ENCODE measurements at places on chromosomes 16 and 17.
A peak's percentile ranks its signal among the peaks of the same experiment; 100 is the strongest.

GRCh38 chr16:4610011-4611005 lies 4.4 kb downstream of the UBALD1 start:
- no peak for DNase-seq

DNA sequence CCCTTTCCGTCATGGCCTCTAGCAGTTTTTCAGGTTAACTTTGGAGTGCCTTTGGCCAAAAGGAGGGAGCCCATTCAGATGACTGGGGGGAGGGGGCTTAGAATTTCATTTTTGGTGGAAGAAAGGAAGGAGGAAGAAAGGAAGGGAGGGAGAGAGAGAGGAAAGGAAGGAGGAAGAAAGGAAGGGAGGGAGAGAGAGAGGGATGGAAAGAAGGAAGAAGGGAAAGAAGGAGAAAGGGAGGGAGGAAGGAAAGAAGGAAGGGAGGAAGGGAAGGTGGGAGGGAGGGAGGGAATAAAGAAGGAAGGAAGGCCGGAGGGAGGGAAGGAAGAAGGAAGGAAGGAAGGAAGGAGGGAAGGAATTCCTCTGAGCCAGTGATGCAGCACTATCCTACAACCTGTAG lies 25.7 kb downstream of the MMP15 start:
- DNase-seq: no peak

DNA sequence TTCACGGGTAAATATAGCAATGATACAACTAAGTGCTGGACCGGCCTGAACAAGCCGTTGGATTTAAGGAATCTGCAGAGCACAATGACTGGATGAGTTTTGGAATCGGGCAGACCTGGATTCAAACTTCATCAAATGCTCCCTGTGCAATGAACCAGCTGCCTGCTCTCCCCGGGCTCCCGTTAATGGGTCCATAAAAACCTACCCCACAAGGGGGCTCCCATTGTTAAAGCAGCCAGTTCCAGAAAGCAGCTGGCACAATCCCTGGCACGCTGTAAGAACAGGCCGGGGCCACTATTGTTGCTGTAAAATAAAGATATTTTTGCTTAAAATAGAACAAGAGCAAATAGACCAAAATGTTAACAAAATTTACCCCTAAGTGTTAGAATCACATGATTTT lies 131.9 kb downstream of the C16orf95 start:
- no peak for DNase-seq

DNA sequence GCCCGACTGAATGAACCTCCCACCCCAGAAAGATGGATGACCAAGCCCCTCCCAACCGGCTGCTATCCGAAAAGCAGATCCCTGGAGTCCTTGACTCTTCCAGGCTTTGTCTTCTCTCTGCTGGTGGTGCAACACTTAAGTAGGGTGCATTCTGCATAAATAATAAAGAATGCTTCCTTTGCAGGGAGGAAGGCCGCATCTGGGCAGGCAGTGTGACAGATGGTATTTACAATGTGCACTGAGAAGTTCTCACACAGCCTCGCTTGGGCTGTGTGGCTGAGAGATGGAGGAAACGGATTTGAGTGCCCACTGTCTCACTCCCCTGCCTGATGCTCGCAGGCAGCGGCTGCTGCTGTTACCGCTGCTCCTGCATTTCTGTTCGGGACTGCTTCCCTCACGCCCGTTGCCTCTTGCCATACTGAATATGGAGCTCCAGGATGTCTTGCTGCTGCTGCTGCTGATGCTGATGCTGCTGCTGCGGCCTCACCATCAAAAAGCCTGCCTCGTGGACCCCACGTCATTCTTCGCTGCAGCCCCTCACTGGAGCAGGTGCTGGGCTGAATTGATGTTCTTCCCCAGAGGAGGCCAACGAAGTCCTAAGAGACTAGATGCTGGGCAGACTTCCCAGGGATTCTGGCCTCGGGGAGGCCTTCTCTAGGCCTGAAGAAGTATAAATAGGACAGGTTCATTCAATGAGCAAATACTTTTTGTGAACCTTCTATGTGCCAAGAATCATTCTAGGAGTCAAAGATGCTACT lies 7.1 kb upstream of the RHBDL3 start:
- no peak for DNase-seq

- DNase-seq: peak; percentile 3
These were observed 21.9 kb downstream of the KIF2B start for GRCh38 chr17:53844491-53845107.

- DNase-seq: no peak
These were observed 113.9 kb downstream of the VPS53 start for GRCh38 chr17:600576-601243.

DNA sequence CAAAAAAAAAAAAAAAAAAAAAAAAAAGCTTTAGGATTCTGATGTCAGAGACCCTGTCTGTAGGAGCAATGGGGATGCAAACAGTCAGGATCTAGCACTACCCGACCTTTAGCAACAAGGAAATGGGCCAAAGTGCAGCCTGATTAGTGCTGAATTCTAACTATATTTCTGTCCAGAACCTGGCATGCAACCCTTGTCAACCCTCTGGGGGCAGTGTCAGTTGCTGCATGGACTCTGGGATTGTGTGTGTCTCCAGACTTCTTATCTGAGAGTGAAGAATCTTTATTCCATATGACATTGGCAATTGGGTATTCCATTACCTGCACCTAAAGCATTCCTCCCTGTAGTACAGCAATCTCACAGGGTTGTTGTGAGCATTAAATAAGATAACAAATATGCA lies 120.3 kb upstream of the CRHR1 start:
- no peak for DNase-seq

- no peak for DNase-seq
These were observed 22.8 kb downstream of the PRKCB start for GRCh38 chr16:23858542-23858941.

DNA sequence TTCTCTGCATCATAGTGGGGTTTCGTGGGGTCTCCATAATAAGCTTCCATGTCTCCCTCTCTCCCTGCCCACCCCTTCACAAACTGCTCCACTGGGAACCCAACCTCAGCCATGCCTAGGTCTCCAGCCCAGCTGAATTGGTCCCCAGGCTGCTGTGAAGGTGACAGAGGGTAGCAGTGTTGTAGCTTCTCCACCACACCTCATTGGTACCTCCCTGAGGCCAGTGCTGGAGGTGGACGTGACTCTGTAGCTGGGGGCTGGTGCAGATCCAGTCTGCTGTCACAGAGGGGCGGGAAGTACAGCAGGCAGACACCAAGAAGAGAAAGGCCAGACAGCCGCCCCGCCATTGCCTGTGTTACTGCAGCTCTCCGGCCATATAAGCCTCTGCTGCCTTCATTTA lies 82.1 kb downstream of the OR1D5 start:
- no peak for DNase-seq

GRCh38 chr17:34741967-34742366 lies 162.6 kb downstream of the TMEM132E start:
- no peak for DNase-seq

DNA sequence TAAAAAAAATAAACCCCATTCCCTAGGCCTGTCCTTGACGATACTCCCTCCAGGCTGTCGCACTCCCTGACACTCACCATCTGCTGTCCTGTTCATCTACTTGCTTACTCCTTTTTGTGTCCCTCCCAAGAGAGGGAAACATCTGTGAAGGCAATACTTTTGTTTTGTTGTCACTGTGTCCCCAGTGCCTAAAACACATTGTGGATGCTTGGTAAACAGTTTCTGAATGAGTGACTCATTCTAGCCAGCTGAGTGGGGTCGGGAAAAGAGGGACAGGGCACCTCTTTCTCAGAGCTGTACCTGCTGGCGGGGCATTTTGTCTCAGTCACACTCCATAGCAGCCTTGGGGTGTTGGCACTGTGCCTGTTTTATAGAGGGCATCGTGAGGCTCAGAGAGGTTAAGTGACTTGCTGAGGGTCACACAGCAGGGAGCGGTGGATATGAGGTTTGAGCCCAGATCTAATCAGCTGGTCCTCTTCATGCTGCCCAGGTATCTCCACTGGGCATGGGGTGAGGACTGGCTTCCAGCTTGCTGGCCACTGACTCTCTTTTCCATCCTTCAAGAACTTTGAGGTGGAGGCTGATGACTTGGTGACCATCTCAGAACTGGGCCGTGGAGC lies 15.6 kb downstream of the MAP2K3 start:
- DNase-seq: no peak

GRCh38 chr16:13189250-13189649 lies 287.9 kb downstream of the SHISA9 start:
- no peak for DNase-seq

DNA sequence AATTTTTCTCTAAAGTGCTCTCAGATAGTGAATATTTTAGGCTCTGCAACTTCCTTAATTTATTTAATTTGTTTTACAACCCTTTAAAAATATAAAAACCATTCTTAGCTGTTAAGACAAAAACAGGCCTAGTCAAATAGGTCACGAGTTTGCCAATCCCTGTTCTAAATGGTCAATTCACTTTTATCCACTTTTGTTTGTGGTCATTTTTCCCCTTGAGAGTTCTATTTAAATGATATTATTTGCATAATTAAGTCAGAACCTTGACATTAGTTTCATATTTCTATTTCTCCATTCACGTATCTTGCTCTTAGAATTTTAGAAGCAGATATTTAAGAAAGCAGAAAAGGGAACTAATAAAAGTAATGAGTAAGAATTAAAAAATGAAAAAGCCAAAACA lies 4.0 kb downstream of the AMFR start:
- DNase-seq: no peak

DNA sequence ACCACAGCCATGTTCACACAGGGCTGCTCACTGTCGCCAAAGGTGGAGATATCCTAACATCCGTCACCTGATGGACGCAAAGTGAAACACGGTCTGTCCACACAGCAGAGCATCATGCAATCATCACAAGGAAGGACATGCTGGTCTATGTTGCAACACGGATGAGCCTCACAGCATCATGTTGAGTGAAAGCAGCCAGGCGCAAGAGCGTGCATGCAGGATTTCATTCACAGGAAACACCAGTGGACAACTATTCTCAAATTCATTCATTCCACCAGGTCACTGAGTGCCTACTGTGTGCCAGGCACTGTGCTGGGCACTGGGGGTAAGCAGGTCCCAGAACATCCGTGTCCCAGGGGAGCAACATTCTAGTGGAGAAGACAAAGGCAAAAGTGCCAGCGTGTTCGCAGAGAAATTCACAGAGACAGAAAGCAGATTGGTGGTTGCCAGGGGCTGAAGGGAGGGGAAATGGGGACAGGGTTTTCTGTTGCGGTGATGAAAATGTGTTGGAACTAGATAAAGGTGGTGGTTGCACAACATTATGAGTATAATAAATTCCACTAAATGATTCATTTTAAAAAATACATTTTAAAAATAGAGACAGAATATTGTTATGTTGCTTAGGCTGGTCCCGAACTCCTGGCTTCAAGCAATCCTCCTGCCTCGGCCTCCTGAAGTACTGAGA lies 22.7 kb upstream of the KCNJ12 start:
- DNase-seq: no peak

- no peak for DNase-seq
These were observed 14.1 kb downstream of the CFAP20 start for GRCh38 chr16:58114827-58115825.

DNA sequence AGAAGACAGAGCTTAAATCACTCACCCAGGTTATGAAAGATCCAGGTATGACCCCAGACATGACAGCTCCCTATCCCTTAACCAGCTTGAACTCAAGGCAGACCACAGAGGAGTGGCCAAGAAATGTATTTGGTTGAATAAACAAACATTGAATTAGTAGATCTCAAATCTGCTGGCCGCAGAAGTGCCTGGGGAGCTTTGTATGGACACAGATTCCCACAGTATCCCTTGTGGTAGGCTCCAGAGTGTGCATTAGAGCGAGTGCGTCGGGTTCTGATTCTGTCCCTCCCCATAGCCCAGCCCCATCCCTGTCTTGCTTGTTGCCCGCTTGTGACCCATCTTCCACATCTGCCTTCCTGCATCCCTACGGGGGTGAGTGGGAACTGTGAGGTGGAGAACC lies 118.8 kb upstream of the FOXF1 start:
- peak; percentile 59 for DNase-seq

- DNase-seq: no peak
These were observed 9.0 kb upstream of the VASN start for GRCh38 chr16:4362476-4363135.

DNA sequence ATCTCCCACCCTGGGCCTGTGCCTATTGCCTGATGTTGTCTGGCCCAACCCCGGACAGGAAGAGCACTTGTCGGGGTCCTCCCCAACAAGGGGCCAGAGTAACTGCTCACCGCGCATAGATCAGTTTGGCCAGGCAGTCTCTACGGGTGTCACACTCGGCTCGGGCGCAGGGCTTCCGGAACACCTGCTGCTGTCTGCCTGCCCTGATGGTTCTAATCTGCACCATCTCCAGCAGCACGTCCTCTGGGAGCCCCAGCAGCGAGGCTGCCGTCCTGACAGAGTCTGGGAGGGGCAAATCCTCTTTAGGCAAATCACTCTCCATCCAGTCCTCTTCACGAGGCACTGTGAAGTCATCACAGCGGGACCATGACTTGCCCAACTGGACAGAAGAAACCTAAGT lies 24.0 kb downstream of the MYO19 start:
- DNase-seq: no peak

GRCh38 chr16:27106305-27106704 lies 39.6 kb downstream of the C16orf82 start:
- no peak for DNase-seq

DNA sequence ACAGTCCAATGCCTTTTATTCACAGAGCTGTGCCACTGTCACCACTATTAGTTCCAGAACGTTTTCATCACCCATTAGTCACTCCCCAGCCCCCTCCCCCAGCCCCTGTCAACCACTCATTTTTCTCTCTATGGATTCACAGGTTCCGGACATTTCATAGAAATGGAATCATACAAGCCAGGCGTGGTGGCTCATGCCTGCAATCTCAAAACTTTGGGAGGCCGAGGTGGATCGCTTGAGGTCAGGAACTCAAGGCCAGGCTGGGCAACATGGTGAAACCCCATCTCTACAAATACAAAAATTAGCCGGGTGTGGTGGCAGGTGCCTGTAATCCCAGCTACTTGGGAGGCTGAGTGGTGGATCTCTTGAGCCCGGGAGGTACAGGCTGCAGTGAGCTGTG lies 759 bp upstream of the PAM16 start:
- peak; percentile 77 for DNase-seq

GRCh38 chr17:4043862-4044261 lies 79.6 kb upstream of the ATP2A3 start:
- DNase-seq: no peak

DNA sequence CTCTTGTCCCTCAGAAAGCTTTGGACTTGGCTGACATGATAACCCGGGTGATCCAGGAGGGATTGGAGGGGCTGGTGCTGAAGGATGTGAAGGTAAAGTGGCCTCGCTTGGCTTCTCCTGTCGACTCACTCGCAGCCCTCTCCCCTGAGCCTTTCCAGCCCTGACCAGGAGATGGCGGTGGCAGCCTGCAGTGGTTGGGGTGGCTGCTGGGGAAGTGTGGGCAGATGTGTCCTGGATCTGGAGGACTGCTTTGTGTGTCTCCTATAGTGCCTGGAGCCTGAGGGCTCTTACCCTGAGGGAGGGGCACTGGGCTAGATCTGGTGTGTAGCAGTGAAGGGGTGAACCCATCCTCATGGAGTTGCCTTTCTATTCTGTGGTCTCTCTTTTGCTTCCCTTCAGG lies 17.9 kb downstream of the LIG3 start:
- DNase-seq: peak; percentile 68

- no peak for DNase-seq
These were observed 71.5 kb upstream of the NKD1 start for GRCh38 chr16:50476486-50477255.

- no peak for DNase-seq
These were observed 20.9 kb downstream of the RGS9 start for GRCh38 chr17:65158041-65158440.

- DNase-seq: no peak
These were observed 30.1 kb upstream of the CPNE2 start for GRCh38 chr16:57062329-57062728.

- peak; percentile 8 for DNase-seq
These were observed 22.4 kb upstream of the TEKT1 start for GRCh38 chr17:6853764-6854442.

Data from EL (cell line).